Activated B cell treated with CpG ODN at 0.5 μM for 24 hours (primary cell): ENCODE measurements at places on chromosomes 3 and 15.

- DNase-seq, result no peak
- peaks cover 3% of the 10 kb centered on the region for H3K27me3 ChIP-seq
- H3K4me3 ChIP-seq, result no peak overlapping the region
- H3K4me1 ChIP-seq, result peaks cover 26% of the 10 kb centered on the region
These were observed 274.7 kb downstream of the RPLP1 start for GRCh38 chr15:69727121-69727924.

GRCh38 chr3:143348486-143349327 lies 229.1 kb downstream of the CHST2 start:
- peak overlapping the region; percentile 16 for H3K4me3 ChIP-seq
- no peaks in the 10 kb centered on the region for H3K27me3 ChIP-seq
- no peak overlapping the region for H3K27ac ChIP-seq
- peaks cover 55% of the 10 kb centered on the region for H3K4me1 ChIP-seq

DNA sequence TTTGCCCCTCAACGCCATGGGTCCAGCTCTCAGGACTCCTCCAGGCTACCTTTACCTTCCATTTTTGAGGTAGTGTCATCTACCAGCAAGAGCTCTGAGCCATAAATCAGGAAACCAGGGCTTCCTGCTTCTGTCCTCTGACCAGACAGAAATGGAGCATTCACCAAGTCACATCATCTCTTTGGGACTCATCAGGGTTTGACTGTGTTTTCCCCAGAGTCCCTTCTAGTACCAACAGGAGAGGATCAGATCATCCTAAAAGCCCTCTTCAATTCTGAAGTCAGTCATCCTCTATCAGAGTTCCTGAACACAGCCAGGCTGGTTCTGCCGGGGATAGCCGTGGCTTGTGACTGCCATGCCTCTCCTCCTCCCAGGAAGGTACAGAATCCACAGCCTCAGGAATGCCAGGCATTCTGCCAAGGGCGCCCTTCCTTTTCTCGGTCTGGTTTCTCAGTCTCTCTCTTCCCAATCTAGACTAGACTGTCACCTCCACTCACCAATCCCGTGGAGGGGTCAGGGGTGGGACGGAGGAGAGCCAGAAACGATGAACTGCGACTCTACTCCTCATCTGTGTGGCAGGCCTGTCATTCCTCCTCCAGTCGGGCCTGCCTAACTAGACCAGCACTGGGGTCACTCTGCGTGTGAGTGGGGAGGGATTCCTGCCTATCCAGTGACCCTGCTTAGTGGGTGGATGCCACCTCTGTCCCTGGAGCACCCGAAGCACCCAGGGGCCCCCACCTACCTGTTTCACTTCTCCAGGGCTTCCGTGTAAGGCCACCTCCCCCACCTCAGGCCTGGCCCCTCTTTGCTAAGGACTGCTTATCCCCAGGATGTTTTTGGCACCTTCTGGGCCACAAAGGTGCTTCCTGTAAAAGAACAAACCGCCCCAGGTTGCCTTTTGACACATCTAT lies 30.9 kb downstream of the CCNL1 start:
- no peak for DNase-seq
- H3K36me3 ChIP-seq, result no peaks in the 10 kb centered on the region
- peaks cover 23% of the 10 kb centered on the region for H3K4me1 ChIP-seq
- no peak overlapping the region for H3K4me3 ChIP-seq
- no peak overlapping the region for H3K27ac ChIP-seq

DNA sequence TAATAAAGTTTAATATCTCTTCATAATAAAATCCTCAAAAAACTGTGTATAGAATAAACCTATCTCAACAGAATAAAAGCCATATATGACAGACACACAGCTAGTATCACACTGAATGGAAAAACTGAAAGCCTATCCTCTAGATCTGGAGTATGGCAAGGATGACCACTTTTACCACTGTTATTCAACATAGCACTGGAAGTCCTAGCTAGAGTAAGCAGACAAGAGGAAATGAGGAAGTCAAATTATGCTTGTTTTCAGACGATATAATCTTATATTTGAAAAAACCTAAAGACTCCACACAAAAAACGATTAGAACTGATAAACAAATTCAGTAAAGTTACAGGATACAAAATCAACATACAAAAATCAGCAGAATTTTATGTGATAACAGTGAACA lies 57.4 kb upstream of the DIPK2A start:
- H3K36me3 ChIP-seq, result no peaks in the 10 kb centered on the region
- no peak for DNase-seq
- H3K27me3 ChIP-seq, result peaks cover 6% of the 10 kb centered on the region

DNA sequence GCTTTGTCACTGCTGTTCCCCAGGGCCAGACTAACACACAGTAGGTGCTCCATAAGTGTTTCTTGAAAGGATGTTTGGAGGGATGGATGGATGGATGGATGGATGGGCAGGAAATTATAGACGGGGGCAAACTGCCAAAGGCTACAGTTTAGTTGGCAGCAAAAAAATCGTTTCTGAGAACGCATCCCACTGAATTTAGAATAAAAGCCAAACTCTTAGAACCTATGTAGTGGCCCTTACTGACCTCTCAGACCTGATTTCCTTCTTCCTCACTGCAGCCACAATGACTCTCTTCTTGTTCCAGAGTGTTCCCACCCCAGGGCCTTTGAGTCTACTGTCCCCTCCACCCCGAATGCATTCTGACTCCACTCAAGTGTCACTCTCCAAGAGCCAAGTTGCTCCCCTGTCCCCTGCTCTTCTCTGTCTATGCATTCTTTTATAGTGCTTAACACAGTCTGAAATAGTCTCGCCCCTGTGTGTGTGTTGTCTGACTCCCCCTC lies 5.2 kb upstream of the GATA2 start:
- H3K4me3 ChIP-seq, result peak overlapping the region; percentile 3
- H3K27ac ChIP-seq, result no peak overlapping the region
- no peak for DNase-seq
- H3K4me1 ChIP-seq, result peaks cover 8% of the 10 kb centered on the region
- H3K27me3 ChIP-seq, result peaks cover 60% of the 10 kb centered on the region

GRCh38 chr15:88636654-88637053 lies 2.2 kb upstream of the ISG20 start:
- peak overlapping the region; percentile 97 for H3K27ac ChIP-seq
- H3K4me3 ChIP-seq, result peak overlapping the region; percentile 39
- H3K4me1 ChIP-seq, result peaks cover 95% of the 10 kb centered on the region

DNA sequence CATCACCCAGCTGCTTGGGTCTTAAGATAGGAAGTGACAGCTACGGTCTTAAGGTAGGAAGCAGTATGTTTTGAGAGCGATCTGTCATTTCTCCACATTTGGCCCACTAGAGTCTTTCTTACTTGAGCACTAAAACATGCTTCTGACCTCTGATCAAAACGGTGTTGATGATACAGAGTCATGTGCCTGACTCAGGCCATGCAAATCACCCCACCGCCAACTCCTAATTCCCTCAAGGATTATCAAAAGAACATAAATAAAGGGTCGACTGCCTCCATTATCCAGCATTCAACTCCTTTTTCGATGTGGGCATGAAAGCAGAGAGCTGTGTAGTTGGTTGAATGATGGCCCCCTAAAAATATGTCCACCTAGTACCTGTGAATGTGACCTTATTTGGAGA lies 201.7 kb upstream of the PROK2 start:
- no peak overlapping the region for H3K4me3 ChIP-seq
- H3K27me3 ChIP-seq, result peaks cover 14% of the 10 kb centered on the region
- peaks cover 56% of the 10 kb centered on the region for H3K4me1 ChIP-seq
- no peaks in the 10 kb centered on the region for H3K36me3 ChIP-seq
- H3K27ac ChIP-seq, result no peak overlapping the region

DNA sequence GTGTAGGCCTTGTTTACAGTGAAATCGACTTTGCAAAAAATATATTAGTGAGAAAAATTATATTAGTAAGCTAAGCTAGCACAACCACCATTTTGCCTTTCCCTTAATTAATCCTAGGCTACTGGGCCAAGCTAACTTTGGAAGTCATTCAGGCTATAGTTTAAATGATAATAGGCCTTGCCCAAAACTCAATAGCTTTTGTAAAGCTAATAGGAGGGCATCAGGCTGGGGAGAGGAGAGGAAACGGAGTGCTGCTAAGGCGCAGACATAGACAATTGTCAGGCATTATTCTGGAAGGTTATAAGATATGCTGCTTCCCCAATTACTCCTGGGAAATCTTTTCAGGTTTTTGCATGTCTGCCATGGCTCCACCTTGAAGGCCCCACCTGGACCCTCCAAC lies 1286.0 kb downstream of the NSUN3 start:
- no peaks in the 10 kb centered on the region for H3K36me3 ChIP-seq
- H3K4me3 ChIP-seq, result no peak overlapping the region
- H3K27ac ChIP-seq, result no peak overlapping the region
- no peaks in the 10 kb centered on the region for H3K27me3 ChIP-seq
- no peaks in the 10 kb centered on the region for H3K4me1 ChIP-seq
- DNase-seq, result no peak

DNA sequence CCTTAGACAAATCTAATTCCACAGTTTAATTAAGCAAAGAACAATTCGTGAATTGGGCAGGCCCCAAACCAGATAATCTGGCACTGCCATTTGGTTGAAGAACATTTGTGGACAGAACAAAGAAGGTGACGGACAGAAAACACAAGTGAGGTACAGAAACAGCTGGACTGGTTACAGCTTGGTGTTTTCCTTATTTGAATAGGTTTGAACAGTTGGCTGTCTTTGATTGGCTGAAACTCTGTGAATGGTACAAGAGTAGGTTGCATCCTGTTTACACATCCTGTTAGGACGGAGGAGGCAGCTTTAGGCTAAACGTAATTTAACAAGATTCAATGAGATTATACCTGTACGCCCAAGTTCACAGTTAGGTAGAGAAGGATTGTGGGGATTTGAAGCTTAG lies 114.4 kb downstream of the LPP start:
- no peak for DNase-seq
- H3K36me3 ChIP-seq, result peaks cover 4% of the 10 kb centered on the region
- peaks cover 34% of the 10 kb centered on the region for H3K4me1 ChIP-seq
- H3K27me3 ChIP-seq, result no peaks in the 10 kb centered on the region
- no peak overlapping the region for H3K27ac ChIP-seq
- H3K4me3 ChIP-seq, result no peak overlapping the region

- H3K36me3 ChIP-seq, result no peaks in the 10 kb centered on the region
- peaks cover 21% of the 10 kb centered on the region for H3K27me3 ChIP-seq
- no peak for DNase-seq
These were observed 6.7 kb upstream of the IGDCC3 start for GRCh38 chr15:65384505-65384894.

- no peak overlapping the region for H3K4me3 ChIP-seq
- no peak overlapping the region for H3K27ac ChIP-seq
- peaks cover 12% of the 10 kb centered on the region for H3K4me1 ChIP-seq
- no peak for DNase-seq
- peaks cover 12% of the 10 kb centered on the region for H3K27me3 ChIP-seq
- H3K36me3 ChIP-seq, result no peaks in the 10 kb centered on the region
These were observed 5.0 kb downstream of the C2CD4A start for GRCh38 chr15:62071711-62072308.

GRCh38 chr3:197685546-197685945 lies 51.2 kb downstream of the RUBCN start:
- peaks cover 87% of the 10 kb centered on the region for H3K36me3 ChIP-seq
- no peaks in the 10 kb centered on the region for H3K27me3 ChIP-seq
- H3K4me1 ChIP-seq, result peaks cover 6% of the 10 kb centered on the region
- H3K27ac ChIP-seq, result no peak overlapping the region

DNA sequence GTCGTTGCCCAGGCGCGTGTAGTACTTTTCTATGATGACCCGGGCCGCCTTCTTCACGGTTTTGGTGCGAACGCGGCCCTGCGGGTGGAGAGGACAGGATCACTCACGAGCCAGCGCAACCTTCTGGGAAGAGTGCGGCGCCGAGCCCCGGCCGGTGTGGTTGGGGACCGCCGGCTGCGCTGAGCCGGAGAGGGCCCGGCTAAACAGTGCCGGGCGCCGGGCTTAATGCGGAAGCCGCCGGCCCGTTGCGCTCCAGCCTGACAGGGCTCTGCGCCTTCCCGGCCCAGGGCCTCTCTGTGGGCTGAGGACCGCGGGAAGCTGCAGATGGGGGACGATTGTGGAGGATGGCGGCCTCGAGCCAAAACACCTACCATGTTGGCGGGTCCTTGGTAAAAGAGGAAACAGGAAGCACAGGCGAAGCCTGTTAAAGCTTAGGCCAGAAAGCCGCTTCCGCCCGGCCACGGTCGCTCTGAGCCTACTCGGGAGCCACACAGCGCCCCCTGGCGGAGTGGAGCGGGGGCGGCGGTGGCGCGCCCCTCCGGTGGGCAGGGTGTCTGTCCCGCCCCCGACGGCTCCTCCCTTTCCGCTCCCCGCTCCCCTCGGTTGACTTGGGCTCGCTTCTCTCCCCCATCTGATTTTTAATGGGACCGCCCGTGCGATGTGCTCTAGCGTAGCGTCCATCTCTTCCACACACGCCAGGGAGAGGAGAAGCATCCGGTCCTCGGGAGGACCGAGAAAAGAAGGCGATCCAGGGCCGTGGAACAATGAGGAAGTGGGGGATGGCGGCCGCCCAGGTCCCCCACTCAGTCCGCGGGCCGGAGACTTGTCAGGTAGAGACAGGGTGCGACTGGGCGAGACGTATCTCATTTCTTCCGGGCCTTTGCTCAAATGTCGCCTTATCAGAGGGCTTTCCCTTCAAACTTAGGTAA lies at the start of gene RPS17:
Gene RPS17 (minus strand): TSS at position 403 of the 929 bp plus-strand sequence. CDS start 29 bp downstream, at position 374.
- peaks cover 52% of the 10 kb centered on the region for H3K36me3 ChIP-seq
- H3K4me1 ChIP-seq, result peaks cover 34% of the 10 kb centered on the region
- H3K27me3 ChIP-seq, result peaks cover 3% of the 10 kb centered on the region
- DNase-seq, result peak; percentile 100
- peak within 1 kb of the TSS; percentile 98 for H3K4me3 ChIP-seq

- H3K4me1 ChIP-seq, result no peaks in the 10 kb centered on the region
- H3K27ac ChIP-seq, result no peak overlapping the region
- no peaks in the 10 kb centered on the region for H3K27me3 ChIP-seq
These were observed 8.3 kb downstream of the IFT122 start for GRCh38 chr3:129448186-129448895.

DNA sequence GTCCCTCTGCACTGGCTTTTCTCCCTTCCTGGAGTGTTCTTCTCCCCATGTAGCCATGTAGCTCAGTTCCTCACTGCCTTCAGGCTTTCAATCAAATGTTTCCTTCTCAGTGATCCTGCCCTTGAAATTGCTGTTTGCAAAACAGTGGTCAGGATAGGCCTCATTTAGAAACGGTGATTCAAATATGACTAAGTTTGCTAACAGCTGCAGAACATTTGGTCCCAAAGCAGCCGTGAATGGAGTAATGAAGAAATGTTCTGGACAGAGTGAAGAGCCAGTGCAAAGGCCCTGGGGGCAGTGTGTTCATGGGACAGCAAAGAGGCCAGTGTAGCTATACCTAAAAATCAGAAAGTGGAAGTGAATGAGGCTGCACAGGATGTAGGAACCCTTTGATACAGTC lies 223.4 kb downstream of the FEZF2 start:
- H3K27ac ChIP-seq, result no peak overlapping the region
- no peak overlapping the region for H3K4me3 ChIP-seq
- no peak for DNase-seq
- peaks cover 2% of the 10 kb centered on the region for H3K27me3 ChIP-seq
- H3K4me1 ChIP-seq, result no peaks in the 10 kb centered on the region

GRCh38 chr3:147945968-147946519 lies 536.9 kb downstream of the ZIC1 start:
- H3K4me3 ChIP-seq, result no peak overlapping the region
- H3K4me1 ChIP-seq, result no peaks in the 10 kb centered on the region
- H3K36me3 ChIP-seq, result no peaks in the 10 kb centered on the region
- no peak overlapping the region for H3K27ac ChIP-seq
- H3K27me3 ChIP-seq, result no peaks in the 10 kb centered on the region
- DNase-seq, result no peak
